ENCODE measurements at places on chromosomes 1 and 21.

DNA sequence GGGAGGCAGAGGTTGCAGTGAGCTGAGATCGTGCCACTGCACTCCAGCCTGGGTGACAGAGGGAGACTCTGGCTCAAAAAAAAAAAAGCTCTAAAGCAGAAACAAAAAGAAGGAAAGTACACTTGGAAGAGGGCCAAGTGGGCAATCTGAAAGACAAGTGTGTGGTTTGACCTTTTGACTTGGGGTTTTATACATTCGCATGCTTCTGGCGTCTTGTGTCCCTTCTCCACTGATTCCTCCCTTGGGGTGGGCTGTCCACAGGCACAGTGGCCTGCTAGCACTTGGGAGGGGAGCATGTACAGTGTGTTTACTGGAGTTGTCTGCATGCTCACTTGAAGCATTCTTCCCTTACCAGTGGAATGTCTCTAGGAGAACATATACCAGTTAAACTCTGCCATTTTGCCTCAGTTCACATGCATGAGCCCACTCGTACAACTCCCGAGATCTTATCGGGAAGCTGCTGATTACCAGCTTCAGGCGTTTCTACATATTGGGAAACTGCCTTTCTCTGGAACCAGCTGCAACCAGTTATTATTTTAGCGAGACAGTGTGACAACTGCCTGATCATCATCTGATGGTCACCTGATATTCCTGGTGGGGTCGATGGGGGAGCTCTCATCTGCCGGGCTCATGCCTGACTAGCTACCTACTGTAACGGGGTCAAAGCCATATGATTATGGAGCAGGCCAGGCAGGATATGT, 113.5 kb upstream of the ZNF678 start:
- DNase-seq = peak; percentile 61

GRCh38 chr1:171292799-171293198, 21.2 kb upstream of the FMO4 start:
- DNase-seq = peak; percentile 89

GRCh38 chr21:45618287-45618686, 25.2 kb upstream of the PCBP3 start:
- DNase-seq = peak; percentile 89

DNA sequence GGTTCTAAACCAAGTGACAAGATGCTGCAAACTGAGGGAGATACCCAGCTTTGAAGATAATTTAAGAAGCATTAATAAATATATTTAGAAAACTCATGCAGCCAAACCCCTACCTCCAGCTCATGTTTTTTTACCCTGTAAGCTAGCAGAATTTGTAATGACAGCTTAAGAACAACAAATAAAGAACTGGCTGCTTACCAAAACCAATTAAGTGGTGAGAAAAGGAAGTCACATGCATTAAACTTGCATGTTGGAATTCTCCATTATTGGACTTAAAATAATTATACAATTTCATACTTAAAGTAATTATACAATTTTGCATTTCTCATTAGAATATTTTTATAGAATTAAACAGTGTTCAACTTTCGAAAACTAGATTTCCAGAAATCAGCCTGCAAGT, 75.6 kb upstream of the CNIH3 start:
- DNase-seq = no peak

DNA sequence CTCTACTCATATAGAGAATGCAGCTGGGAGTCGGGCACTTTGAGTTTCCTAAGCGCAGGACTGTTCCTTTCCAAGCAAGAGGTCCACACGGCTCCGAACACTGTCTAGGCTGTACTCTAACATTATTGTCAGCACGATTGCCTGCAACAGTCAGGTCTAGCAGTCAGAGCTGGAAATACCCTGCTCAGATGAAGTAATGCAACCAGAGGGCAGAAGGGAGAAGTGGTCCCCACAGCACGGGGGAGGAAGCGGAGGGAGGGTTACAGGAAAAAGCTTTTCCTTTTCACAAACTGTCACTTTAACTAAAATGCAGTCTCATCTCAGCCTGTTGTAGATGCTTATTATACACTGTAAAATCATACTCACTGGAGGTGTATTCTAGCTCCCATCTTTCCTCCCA, 98.9 kb upstream of the SLC44A3 start:
- DNase-seq = no peak

GRCh38 chr1:159206110-159206509, 1.4 kb downstream of the ACKR1 start:
- DNase-seq = no peak

DNA sequence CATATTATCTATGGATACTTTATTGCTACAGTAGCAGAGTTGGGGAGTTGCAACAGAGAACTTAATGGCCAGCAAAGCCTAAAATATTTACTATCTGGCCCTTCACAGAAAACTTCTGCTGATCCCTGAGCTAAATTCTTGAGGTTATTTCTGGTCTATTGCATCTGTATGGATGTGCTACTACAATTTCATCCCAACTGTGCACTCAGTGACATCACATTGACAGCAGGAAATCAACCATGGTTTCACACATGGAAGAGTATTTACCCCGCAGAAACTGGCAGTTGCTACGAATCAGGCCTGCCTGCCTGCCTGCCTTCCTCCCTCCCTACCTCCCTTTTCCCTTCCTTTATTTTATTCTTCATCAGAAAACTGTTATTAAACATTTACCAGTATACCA, 12.1 kb downstream of the CLCA2 start:
- DNase-seq = no peak

GRCh38 chr1:15974855-15975254, 1.0 kb downstream of the ZBTB17 start:
- no peak for DNase-seq

DNA sequence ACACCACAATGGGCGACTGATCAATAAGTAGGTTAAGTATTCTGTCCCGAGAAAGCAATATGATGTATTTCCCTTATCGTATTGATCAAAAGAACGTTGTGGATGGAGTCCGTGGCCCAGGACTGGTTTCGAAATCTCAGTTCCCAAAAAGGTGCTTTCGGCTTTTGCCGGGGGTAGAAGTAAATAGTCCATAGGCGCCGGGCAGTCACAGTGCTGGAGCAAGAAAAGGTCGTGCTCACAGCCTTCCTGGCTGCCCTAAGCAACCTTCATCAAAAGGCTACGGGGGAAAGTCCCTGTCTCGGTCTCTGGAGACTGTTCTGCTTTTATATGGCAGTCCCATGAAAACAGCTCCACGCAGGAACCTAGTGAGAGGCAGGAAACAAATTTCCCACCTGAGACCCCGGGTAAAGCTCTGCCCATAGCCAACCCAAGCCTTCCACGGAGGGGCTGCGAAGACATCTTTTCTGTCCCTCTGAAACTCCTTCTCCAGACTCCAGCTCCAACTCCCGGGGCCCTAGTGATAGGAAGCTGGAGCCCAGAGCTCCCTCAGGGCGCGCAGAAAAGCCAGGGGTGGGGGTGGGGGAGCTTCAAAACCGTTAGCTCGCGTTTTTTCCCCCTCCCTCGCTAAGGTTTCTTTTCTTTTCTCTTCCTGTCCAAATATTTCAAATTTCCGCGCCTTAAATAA, 7.0 kb downstream of the CDKN2C start:
- DNase-seq = peak; percentile 79

DNA sequence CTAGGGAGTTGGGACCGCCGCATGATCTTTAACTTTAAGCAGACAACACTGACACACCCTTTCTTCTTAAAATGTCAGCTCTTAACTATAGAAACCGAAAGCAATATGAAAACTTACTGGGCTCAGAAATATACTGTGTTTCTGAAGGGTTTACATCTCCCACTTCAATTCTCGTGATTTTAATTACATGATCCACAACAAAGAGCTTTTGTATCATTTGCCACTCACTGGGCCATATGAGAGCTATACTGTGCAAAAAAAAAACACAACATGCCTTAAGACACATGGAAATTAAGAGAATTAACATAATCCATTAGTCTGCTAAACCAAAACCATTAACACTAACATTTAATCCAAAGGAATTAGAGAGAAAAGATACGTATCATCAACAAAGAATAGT, 35.0 kb upstream of the RAP1GAP start:
- peak; percentile 31 for DNase-seq

GRCh38 chr1:107480548-107481415, 339.9 kb downstream of the NTNG1 start:
- no peak for DNase-seq

DNA sequence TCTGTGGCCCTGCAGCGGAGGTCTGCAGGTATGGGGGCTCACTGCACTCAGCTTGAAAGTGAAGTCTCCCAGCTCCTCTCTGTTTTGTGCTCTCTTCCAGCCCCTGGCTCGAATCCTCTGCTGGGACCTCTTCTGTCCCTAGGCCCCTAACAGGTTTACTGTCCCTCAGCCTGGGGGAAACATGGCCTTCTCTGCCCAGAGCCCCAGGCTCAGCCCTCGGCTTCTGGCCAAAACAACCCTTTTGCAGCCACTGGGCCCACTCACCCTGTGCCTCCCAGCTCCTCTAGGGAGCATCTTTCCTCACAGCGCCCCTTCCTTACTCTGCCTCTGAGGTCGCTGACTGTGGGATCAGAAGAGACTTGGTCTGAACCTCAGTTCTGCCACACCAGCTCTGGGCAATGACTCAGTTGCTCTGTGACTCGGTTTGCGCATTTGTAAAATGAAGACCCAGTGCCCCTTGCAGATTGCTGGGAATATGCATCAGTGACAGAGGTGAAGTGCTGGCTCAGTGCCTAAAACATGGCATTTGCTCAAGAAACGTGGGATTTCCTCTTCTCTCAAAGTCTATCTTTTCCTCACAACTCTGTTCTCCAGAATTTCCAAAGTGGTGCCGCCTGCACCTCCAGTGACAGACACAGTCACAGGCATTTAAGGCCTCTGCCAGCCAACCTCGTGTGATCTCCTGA, 26.5 kb upstream of the TENT5C start:
- DNase-seq = no peak

GRCh38 chr1:39926820-39927219, 25.1 kb upstream of the MYCL start:
- DNase-seq = no peak

DNA sequence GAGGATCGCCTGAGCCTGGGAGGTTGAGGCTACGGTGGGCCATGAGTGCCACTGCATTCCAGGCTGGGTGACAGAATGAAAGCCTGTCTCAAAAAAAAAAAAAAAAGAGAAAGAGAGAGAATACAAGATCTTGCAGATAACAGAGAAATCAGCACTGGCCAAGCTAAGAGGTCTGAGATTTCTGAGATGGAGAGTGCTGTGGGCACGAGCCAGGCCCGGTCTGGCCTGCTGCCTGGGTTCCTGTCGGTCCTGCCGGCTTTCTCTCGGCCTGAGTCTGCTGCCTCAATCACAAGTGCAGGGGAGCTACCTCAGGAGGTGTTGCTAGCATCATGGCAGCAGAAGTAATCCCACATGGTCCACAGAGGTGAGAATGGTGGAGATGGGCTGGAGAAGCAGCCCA, 19.0 kb downstream of the ADORA1 start:
- DNase-seq = no peak

- DNase-seq = no peak
Measured at GRCh38 chr1:82632155-82632554, 831.4 kb downstream of the ADGRL2 start.

DNA sequence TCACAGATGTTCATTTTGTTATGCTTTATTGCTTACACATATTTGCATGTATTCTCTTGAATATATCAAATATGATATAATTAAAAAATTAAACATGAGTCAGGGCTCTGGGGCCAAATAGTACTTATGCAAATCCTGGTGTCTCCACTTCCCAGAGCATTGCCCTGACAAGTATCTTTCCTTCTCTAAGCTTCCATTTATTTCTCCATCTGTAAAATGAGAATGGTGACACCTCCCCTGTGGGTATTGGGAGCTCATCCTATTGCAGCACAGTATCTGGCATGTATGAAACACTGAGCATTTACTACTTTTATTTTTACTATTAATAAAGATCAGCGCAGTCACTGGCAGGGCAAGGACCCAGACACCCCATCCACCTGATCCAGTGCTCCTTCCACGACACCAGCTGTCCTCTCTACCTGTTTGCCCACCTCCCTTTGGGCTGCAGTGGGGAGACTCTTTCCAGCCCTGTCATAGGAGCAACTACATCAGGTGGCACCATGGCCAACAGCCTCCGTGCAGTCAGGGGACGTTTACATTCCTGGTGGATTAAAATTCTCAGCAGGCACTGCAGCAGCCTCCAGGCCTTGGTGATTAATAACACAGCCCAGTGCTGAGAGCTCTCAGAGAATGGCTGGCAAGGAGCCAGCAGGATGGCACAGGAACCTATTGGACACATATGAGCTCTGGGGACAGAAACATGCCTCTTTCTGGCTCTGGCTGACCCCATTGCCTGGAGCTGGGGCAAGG, 113.0 kb downstream of the DMRTB1 start:
- peak; percentile 87 for DNase-seq

DNA sequence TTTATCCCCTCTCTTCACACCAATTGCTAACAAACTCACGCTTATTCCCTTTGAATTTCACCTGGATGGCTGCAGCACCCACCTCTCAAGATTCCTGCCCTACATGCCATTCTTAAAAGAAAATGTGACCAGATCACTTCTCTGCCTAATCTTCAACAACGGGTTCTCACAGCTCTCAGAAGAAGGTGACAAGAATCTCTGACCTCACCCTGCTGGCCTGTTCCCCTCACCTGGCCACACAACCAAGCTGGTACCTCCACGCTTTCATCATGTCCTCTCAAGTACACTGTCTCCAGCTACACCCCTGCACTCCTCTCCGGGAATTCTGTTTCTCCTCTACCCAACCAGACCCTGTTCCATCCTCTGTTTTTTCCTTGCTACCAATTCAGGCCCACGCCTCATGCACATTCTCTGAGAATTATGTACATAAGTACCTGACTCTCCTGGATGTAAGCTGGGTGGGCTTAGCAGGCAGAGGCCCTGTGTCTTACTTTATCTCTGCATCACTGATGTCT, 5.9 kb upstream of the LSS start:
- DNase-seq = no peak

DNA sequence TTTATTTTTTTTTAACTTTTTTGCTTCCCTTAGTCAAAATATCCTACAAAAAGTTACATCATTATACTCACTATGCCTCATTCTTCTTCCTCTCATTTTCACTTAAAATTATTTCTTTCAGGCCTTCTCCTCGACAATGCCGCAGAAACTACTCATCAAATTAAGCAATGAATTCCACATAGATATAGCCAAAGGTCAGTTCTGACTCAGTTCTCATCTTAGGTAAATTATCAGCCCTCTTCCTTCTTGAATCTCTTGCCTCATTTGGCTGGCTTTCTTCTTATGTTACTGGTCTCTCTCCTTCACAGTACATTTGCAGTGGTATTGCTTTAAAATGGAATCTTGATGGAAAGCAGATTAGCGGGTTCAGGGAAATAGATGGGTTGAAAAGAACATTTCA, 260.7 kb upstream of the BRINP3 start:
- DNase-seq = no peak

- DNase-seq = no peak
Measured at GRCh38 chr1:101797722-101798121, 199.0 kb downstream of the OLFM3 start.

DNA sequence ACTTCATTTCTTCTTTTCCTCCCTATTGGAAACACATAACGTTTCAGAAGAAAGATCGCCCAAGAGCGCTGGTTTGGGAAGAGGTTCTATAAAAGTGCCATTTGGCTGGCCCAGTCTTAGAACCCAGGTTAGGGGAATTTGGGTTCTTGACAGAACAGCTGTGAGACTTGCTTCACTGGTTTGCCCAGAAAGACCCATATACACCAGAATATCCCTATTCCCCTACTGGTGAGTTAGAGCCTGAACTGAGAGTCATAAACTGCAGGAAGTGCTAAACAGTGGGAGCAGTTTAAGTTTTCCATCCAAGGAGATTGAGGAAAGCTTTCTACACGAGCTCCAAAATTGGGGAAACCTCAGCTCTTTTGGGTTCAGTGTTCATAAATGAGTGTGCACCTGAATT, 275.2 kb downstream of the VAV3 start:
- no peak for DNase-seq

Data from RPMI7951 (cell line).